ENCODE measurements at places on chromosomes 3 and 15.

DNA sequence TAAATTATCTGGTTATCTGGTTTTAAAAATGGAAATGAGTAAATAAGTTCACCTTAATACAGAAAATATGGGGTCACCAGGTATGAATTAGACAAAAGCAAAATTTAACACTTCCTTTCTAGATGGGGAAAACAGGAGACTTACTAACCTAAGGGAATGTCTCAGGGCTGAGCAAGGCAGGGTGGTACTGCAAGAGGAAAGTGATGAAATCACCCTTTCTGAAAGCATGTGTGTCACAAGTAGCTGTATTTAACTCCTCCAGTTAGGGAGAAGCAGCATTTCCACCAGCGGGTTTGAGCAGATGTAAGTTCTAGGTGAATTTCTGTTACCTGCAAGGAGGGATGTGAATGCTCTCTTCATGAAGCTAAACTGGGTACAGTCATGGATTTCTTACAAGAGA lies 629.1 kb downstream of the MECOM start:
- no peak for DNase-seq

GRCh38 chr15:45871121-45871855 lies 236.5 kb downstream of the SQOR start:
- no peak for DNase-seq

GRCh38 chr3:28840976-28841376 lies 439.9 kb upstream of the RBMS3 start:
- DNase-seq: no peak

GRCh38 chr15:79442911-79443310 lies 10.8 kb downstream of the MINAR1 start:
- no peak for DNase-seq

GRCh38 chr3:46666453-46666845 lies 27.0 kb downstream of the ALS2CL start:
- DNase-seq: no peak

- no peak for DNase-seq
Measured at GRCh38 chr3:186925826-186926225, 4.5 kb upstream of the ST6GAL1 start.

- DNase-seq: no peak
Measured at GRCh38 chr3:152496286-152496685, 227.6 kb downstream of the MBNL1 start.

- DNase-seq: no peak
Measured at GRCh38 chr3:41503998-41504623, 304.8 kb downstream of the CTNNB1 start.

DNA sequence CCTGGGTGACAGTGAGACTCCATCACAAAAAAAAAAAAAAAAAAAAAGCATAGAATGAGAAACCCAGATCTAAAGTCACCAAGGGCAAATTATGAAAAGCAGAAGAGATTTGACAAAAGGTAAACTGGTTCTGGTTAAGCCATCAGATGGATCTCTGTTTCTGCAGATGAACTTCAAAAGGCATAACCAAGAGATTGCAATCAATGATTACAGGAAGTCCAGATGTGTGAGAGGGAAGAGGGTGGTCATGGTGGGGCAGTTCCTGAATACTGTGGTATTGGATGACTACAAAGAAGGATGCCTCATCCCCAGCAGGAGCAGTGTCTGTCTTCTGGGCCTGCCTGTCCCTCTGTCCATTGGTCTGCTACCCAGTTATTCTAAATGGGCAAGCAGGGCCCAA lies 3.8 kb downstream of the P4HTM start:
- DNase-seq: no peak

GRCh38 chr3:5458526-5458925 lies 271.0 kb downstream of the EDEM1 start:
- DNase-seq: no peak

DNA sequence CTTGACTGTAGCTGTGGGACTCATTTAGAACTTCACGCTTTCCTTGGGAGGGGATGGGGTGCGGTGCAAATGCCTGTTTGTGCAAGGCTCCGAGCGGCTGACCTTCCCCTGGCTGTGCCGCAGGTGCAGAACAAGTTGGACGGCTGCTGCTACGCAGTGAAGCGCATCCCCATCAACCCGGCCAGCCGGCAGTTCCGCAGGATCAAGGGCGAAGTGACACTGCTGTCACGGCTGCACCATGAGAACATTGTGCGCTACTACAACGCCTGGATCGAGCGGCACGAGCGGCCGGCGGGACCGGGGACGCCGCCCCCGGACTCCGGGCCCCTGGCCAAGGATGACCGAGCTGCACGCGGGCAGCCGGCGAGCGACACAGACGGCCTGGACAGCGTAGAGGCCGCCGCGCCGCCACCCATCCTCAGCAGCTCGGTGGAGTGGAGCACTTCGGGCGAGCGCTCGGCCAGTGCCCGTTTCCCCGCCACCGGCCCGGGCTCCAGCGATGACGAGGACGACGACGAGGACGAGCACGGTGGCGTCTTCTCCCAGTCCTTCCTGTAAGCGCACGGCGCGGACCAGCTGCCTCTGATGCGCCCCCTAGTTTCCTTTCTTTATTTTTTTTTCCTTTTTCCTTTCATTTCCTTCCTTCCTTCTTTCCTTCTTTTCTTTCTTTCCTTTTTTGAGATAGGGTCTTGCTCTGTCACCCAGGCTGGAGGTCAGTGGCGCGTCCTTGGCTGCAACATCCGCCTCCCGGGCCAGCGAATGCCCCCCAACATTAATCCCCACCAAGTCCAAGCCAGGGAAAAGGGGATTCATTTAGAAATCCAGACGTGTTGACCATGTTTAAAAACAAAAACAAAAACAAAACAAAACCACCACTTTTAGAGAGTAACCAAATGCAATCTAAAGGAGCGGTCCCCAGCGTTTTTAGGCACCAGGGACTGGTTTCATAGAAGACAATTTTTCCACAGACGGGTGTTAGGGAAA lies 42.7 kb downstream of the EIF2AK4 start:
- DNase-seq: peak; percentile 9

DNA sequence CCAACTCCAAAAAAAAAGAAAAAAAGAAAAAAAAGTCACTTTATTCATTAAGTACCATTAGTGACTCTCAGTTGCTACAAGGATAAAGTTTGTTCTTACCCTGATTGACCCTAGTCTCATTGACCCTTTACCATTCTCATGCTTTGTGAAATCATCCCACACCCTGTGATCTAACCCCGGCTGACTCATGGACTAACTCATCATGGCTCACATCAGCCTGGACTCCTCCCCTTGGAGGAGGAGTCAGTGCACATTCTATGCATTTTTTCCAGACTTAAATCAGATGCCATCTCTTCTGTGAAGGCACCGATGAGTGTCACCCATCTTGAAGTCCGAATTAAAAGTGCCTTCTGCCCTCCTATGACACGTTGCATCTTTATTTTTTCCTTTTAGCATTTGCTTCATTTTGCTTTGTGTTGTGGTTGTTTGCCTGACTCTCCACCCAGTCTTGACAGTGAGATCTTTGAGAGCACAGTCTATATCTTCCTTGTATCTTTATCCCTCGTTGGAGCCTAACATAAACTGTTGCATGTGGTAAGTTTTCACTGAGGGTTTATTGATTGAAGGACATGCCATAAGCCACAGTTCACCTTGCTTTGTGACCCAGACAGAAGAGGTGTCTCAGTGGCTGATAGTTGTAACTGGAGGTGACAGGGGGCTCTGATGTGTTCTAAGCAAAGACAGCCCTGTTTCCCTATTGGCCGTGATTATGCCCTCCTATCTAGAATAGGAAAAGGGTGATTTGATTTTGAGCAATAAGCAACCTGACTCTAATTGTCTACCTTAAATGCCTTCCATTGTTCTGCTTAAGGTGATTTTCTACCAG lies 72.1 kb downstream of the IL1RAP start:
- DNase-seq: no peak

DNA sequence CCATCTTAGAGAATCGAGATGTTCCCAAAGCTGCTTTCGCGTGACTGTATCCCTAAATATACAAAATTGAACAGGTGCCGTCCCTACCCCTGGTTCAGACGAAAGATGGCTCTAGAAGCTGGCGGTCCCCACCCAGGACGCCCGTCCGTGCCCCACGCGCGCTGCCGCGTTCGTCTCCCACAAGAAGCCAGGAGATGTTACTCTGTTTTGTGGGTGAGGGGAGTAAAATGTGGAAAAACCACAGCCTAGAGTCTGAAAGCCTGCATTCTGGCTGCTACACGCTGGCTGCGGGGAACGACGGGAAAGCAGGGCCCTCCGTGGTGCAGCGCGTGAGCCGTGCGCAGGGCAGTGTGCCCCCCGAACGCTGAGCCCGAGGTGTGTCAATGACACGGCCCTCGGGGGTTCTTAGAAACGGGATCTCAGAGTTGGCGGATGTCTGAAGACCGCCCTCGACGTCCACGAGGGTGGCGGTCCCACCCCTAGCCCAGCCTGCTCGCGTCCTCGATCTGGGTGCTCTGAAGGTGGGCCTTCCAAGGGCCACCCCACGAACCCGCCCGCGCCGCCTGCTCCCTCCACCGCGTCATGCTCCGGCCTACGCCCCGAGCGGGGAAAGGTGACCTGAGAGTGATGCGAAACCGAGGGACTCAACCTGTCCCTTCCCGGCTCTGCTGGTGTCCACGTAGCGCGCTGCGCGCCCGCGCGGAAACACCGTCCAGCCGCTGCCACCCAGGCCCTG lies 95.6 kb downstream of the OCA2 start:
- DNase-seq: no peak

DNA sequence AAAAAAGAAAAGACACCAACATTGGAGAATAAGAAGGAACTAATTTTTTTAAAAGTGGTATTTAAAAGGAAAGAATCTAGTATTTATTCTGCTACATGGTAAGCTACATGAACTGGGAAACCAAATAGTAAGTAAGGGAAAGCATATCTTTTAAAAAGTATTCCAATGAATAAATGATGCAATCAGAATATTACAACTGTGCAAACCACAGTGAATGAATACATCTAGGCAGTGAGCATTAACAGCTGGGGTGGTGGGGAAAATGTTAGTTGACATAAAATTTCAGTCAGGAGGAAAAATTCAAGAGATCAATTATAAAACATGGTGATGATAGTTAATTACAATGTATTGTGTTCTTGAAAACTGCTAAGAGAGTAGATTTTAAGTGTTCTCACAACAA lies 16.9 kb downstream of the ICE2 start:
- no peak for DNase-seq

GRCh38 chr3:112770032-112770626 lies 76.5 kb downstream of the CD200R1L start:
- no peak for DNase-seq

DNA sequence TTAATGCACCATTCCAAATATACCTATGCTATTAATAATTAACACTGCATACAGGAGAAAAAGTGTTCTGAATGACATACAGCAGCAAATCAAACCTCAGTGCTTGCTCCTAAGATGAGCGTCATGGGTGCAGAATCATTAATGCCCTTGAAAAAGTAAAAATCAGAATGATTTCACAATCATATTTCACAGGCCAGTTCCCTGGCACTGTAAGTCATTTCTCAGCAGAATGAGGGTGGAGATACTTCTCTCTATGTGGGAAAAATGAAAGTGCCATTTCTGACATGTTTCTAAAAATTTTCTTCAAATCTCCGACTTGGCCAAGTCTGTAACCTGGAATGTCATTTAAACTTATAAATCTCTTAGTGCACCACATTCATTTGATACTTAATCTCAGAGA lies 549.8 kb upstream of the AGTR1 start:
- no peak for DNase-seq

- peak; percentile 5 for DNase-seq
Measured at GRCh38 chr3:70820397-70820796, 508.0 kb upstream of the MDFIC2 start.

GRCh38 chr3:134249935-134250716 lies 533 bp downstream of the RYK start:
- DNase-seq: no peak

DNA sequence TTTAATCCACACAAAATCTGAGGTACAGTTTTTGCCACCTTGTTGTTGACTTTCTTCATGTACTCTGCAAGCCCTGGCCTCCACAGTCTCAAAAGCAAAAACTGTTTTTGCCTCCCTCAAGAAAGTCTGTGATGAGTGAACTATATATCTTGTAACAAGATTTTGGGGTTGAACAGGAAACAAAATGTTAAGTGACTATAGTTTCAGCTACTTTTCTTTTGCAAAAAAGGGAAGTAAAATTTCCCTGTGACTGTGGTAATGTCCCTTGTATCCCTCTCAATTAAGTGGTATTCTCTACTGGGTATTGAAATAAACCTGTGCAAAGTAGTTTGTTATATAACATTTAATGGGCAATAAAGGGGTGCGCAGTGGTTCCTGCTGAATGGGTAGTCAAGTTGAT lies 21.3 kb upstream of the SCAANT1 start:
- DNase-seq: no peak

- DNase-seq: no peak
Measured at GRCh38 chr15:56341201-56341600, 24.0 kb upstream of the TEX9 start.

DNA sequence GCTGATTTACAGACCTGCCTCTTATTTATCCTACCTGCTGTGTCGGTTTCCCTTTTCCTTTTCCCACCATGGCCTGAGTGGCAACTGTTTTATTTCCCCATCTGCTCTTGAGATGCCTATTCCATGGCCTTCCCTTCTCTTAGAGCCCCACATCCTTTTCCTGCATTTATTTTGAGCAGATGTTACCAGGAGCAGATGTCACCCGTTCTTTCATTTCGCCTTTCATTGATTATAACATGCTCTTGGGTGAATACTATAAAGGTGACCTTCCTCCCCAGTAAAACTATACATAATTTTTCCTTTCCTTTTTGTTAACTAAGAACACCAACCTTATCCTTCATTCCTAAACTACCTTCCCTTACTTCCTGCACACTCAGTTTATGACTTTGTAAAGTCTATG lies 8.5 kb upstream of the P2RY1 start:
- DNase-seq: no peak

GRCh38 chr15:31871166-31871886 lies 159.0 kb upstream of the CHRNA7 start:
- no peak for DNase-seq

- no peak for DNase-seq
Measured at GRCh38 chr3:115348951-115349745, 202.1 kb upstream of the ZBTB20 start.

- no peak for DNase-seq
Measured at GRCh38 chr3:26596335-26596734, 26.2 kb upstream of the LRRC3B start.

DNA sequence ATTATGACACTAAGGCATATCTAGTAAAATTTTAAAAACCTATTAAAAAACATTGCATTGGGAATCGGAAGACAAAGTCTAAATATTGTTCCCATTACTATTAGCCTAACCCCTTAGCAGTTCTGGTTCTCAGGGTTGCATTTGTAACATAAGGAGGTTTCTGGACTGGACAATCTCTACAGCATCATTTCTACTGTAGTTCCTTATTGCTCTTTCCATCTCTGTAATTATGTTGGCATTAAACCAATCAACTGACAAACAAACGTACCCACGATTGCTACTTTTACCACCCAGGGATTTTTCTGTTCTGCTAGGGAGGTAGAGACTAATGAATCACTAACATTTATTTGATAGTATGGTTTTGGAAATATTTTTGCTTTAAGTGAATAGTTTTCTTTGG lies 190.8 kb downstream of the CBLB start:
- DNase-seq: no peak

DNA sequence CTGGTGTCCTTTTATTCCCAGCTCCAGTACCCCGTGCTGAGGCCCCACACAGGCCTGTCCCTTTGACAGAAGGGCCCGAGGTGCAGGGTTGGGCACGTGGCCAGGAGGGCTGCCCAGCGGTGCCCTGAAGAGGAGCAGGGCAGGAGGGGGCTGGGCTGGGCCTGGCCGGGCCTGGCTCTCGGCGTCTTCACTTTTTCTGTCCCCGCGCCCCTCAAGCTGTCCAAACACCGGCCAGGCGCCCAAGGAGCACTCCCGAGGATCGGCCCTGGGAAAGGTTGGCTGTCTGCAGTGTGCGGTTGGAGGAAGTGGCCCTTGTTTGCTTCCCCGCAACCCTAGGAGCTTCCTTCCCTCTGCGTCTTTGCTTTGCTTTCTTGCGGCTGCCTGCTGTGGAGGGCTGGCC lies 84.1 kb downstream of the WNT7A start:
- DNase-seq: no peak
